ENCODE measurements at places on chromosomes 11 and 22. TPM values are rescaled to one million over a fixed set of nuclear protein-coding genes. Genes with fewer than 3 reads are reported as not detected.
A peak's percentile ranks its signal among the peaks of the same experiment; 100 is the strongest.

DNA sequence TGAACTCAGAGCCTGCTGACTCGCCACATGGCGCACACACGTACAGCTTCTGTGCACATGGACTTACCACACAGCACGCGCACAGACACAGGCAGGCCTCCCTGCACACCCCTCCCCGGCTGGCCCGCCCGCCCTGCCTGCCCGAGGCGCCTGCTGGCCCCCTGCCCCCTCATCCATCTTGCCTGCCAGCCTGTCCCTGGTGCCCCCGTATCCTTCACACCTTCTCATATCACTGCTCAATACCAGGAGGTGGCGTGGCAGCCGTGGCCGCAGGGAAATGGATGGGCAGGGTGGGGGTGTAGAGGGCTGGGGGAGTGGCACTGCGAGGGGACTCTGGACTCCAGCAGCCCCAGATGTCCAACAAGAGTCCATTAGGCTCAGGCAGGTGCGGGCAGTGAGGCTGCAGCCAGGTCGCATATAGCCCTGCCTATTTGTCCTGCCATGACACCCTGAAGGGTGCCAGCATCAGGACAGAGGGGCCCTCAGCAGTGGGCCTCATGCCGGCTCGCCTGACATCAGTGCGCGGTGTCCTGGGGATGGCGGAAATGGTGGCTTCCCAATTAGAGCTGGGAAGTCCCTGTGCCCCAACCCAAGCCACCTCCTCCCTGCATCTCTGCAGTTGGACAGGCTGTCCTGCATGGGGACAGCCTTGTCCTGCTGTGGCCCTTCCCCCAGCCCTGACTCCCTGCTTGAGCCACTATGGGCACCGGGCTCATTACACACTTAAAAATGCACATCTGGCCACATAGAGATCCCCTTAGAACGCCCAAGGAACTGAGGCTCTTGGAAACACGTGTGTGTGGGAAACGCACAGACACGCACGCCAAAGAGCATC lies 2.0 kb upstream of the TBX10 start:
- peak; percentile 58 for DNase-seq

- DNase-seq: no peak
These were observed 79.9 kb downstream of the MIAT start for GRCh38 chr22:26737262-26737661.

The OOSP2 gene
- total RNA-seq: not detected

The GNAZ gene
- 3.6 TPM for total RNA-seq

GRCh38 chr11:73781303-73781702 lies 6.4 kb upstream of the MRPL48 start:
- DNase-seq: no peak

DNA sequence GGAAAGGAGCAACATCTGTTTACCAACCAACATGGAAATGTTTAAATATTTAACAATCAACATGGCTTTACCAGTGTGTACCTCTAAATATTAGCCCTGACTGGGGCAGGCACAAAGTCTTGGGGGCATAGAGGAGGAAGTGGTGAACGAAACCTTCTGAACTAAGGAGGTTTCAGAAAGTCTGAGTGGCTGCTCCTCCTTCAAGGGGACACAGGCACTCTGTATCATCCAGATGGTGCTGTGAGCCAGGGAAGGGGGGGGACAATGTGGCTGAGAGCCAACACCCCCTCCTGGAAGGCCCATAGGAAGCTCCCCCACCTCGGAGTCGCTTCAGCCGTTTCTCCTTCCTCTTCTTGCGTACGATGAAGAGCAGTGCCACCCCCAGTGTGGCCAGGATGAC lies 107.7 kb downstream of the CEP164 start:
- no peak for DNase-seq

GRCh38 chr11:2670541-2671100 lies 29.2 kb downstream of the KCNQ1OT1 start:
- peak; percentile 40 for DNase-seq

The CCDC116 gene
- total RNA-seq: not detected

GRCh38 chr11:114377612-114378267 lies 22.6 kb downstream of the C11orf71 start:
- no peak for DNase-seq

DNA sequence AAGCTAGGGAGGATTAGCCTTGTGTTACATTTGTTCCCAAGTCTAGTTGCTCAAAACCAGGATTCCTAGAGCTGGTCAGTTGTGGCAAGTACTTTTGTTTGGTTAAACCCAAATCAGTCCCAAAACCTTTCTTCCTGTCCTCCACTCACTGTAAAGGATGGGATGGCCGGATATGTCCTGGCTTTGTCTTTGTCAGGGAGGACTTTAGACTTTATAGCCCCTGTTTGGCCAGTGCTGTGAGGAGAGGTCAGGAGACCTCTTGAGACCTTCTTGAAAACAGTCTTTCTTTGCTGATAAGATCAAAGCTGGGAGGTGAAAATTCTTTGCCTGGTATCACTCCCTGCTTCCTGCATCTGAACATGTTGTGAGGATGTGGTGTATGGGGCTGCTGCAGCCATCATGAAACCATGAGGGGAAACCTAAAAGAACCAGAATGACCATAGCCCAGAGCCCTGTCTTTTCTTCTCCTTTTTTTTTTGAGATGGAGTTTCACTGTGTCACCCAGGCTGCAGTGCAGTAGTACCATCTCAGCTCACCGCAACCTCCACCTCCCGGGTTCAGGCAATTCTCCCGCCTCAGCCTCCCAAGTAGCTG lies 43.6 kb upstream of the FTH1 start:
- DNase-seq: no peak

DNA sequence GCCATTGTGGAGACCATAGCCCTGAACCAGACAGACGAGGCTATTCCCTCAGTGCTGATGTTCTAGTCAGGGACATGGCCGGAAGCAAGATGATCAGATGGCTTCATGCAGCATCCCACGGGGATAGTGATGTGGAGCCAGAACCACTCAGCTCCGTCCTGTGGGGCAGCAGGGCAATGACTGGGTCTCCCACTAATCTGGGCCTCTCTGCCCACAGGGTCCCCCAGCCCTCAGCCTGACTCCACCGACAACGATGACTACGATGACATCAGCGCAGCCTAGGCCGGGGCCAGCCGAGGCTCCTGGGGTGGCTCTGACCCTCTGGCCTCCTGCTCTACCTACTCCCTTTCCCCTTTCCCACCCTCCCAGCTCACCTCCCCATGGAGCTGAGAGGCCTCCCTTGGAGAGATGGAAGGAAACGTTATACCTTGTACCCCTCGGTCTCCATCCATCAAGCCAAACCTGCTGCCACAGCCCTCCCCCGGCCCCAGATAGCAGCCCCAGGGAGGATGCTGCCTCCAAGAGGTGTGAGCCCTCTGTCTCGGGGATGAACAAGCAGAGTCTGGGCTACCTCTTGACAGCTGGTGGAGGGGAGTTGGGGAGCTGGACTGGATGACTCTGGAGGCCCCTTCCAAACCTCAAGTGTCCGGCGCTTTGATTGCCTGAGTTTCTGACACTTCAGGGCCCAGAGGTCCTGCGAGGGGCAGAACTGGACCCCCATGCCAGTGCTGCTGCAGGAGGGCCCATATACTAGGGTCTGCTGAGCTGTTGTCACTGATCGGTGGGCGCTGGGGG lies 47.8 kb downstream of the CD6 start:
- no peak for DNase-seq

The MIAT gene
- total RNA-seq: 0.89 TPM

- DNase-seq: peak; percentile 65
These were observed 857.2 kb downstream of the TBC1D22A start for GRCh38 chr22:47619631-47620030.

- DNase-seq: no peak
These were observed 97.4 kb downstream of the MED15 start for GRCh38 chr22:20604776-20605221.

DNA sequence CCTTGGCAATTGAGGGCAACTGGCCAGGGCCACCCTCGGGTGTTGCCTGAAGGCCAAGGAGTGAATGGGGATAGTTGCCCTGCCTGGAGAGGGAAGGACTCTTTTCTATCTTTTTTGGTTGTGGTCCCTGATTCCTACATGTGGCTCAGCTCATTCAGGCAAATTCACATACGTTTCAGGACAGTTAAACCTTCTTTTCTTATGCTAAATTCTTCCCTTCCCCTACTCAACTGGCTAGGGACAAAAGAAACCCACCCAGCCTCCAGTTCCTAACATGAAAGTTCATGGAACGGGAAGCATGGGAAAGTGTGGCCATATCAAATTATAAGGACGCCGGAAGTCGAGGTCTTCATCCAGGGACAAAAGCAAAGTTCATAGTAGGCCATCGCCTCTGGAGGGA lies 26.3 kb upstream of the APLNR start:
- no peak for DNase-seq

The CLTCL1 gene
- 12.5 TPM for total RNA-seq

GRCh38 chr11:128581561-128582272 lies 5.6 kb downstream of the ETS1 start:
- DNase-seq: no peak

DNA sequence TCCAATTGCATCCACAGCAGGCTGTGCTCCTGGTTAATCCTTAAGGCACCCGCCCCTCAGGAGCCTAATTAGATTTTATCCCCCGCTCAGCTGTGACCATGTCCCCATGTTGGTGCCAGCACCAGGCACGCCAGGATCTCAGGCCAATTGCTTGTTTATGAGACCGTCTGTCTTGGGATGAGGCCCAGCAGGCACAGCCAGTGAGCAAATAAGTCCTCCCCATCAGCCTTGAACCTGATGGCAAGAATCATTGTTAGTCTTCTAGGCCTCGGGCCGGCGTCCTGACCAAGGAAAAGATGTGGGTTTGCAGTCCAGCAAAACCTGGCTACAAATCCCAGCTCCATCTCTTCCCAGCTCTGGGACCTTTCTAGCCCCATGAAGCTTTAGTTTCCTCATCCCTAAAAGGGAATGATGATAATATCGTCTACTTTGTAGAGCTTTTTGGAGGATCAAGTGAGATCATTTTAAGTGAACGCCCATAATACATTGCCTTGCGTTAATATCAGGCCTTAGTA lies 57.3 kb downstream of the TP53I11 start:
- DNase-seq: no peak
